ENCODE measurements at places on chromosomes 7 and 10. TPM values are rescaled to one million over a fixed set of nuclear protein-coding genes. Genes with fewer than 3 reads are reported as not detected.

TAS2R41 gene
- not detected for total RNA-seq

CRYGN gene
- 1.2 TPM for total RNA-seq

BICC1 gene
- not detected for total RNA-seq

DNA sequence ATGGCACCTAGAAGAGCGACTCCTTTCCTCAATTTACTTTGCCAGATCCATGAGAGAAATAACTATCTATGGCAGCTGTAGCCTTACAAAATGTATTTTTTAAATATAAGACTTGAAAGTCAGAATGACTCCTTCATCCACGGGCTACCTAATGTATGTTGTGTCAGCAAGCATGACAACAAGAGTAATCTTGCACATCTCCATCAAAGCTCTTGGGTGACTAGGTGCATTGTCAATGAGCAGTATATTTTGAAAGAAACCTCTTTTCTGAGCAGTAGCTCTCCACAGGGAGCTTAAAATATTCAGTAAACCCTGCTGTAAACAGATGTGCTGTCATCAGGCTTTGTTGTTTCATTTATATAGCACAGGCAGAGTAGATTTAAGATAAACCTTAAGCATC, 757.2 kb upstream of the PHF14 start:
- H3K4me1 ChIP-seq = no peaks in the 10 kb centered on the region
- H3K27ac ChIP-seq = no peak overlapping the region

GRCh38 chr7:18796216-18796615, 300.7 kb downstream of the HDAC9 start:
- no peaks in the 10 kb centered on the region for H3K4me1 ChIP-seq
- no peak overlapping the region for H3K27ac ChIP-seq
- no peaks in the 10 kb centered on the region for H3K36me3 ChIP-seq
- no peak for DNase-seq

DNA sequence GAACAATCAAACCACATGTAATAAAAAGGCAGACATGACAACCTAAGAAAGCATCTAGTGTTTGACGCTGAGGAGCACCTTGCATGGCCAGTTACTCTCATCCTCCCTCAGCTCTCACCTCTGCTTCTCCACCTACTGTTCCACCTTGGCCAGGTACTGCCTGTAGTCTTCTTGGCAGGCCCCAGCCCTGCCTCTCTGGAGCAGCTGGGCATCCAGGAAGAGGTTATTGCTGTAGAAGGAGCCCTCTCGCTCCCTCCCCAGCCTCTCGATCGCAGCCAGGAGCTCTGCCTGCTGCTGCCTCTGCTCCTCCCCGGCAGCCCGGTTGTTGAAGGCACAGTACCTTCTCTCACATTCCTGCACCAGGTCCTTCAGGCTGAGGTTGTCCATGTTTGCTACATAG, 9.7 kb downstream of the GIMAP5 start:
- no peak overlapping the region for H3K4me3 ChIP-seq
- H3K4me1 ChIP-seq = no peaks in the 10 kb centered on the region
- peaks cover 72% of the 10 kb centered on the region for H3K27me3 ChIP-seq
- no peak for DNase-seq
- no peak overlapping the region for H3K27ac ChIP-seq

DNA sequence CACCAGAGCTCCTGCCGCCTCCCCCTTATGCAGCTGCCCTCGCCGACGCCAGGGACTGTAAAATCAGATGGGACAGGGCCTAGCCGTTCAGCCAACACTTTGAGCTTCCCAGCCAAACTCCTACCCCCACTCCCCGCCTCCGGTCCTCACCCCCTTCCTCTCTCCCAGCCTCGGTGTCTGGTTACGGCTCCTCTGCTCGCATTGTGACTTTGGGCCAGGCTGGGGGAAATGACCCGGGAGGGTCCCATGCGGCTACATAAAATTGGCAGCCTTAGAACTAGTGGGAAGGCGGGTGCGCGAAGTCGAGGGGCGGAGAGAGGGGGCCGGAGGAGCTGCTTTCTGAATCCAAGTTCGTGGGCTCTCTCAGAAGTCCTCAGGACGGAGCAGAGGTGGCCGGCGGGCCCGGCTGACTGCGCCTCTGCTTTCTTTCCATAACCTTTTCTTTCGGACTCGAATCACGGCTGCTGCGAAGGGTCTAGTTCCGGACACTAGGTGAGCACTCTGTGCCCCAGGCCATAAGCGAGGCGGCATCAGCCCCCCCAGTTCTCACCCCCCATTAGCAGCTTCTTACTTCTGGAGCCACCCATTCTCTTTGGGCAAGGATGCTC, at the start of gene KAZALD1:
KAZALD1 (plus strand) TSS at position 366 of the 608 bp plus-strand sequence. CDS start 604 bp downstream, outside the sequence.
- no peaks in the 10 kb centered on the region for H3K27me3 ChIP-seq
- H3K27ac ChIP-seq = peak within 1 kb of the TSS; percentile 86
- H3K4me3 ChIP-seq = peak within 1 kb of the TSS; percentile 62

DNA sequence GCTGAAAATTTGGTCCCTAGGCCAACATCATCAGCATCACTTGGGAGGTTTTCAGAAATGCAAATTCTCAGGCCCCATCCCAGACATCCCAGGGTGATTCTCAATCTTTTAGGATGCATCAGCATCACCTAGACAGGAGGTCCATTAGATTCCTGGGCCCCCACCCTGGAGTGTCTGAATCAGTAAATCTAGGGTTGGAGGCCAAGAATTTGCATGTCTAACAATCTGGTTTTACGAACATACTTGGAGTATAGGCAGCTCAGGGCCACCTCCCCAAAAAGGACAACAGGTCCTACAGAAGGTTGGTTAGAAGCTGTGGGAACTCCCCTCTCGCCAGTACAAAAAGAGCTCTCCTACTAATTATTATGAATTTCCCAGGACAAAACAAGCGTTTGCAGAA, 15.5 kb downstream of the ZC3HAV1 start:
- H3K27me3 ChIP-seq = no peaks in the 10 kb centered on the region
- H3K4me3 ChIP-seq = no peak overlapping the region
- peaks cover 6% of the 10 kb centered on the region for H3K36me3 ChIP-seq
- DNase-seq = no peak
- no peaks in the 10 kb centered on the region for H3K4me1 ChIP-seq

DNA sequence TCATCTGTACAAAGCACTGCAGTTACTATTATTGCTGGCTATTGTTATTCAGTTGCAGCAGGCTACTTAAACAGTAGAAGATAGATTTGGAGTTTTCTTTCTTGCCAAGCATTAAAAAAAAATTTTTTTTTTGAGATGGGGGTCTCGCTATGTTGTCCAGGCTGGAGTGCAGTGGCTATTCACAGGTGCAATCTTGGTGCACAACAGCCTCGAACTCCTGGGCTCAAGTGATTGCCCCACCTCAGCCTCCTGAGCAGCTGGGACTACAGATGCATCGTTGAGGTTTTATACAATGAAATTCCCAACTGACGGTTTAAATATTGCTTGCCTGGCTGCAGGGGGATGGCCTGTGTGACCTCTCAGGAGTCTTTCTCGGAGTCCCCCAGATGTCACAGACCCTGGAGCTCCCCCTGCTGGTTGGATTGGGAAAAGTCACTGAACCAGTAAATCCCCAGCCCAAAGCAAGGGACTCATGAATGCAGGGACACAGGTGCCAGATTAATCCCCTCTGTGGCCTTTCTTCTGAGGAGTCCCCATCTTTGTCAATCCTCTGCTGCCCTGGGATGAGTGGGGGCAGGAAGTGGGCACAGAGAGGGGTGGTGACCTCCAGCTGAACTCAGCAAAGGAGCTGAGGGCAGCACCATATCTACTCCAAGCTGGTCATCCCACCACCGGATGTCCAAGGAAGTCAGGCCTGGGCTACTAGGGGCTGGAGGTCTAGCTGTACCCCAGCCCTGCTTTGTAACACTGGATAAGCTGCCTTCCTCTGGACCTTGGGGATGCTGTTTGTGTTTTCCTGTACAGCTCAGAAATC, 149.6 kb downstream of the C10orf105 start:
- no peak overlapping the region for H3K4me3 ChIP-seq
- no peak for DNase-seq
- no peak overlapping the region for H3K27ac ChIP-seq

DNA sequence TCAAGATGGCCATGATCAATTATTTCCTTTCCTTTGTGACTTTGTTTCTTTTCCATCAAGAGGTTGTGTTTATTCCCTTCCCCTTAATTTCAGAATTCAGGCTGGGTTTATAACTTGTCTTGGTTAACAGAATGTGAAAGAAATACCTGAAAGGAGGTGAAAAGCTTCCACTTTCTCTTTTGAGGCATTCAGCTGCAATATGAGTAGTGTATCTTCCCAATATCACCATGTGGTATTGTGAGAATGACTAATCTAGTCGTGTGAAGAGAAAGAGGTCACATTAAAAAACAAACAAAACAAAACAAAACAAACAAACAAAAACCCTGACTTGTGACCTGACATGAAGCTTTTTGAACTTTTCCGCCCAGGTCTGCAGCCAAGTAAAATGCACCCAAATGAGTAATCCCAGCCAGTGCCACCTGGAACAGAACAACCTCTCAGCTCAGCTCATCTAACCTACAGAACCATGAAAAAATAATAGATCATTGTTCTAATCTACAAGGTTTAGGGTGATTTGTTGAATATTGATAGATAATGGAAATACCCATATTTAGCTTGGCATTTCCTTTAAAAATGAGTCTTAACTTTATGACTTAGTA, 70.8 kb upstream of the TEX47 start:
- H3K4me1 ChIP-seq = no peaks in the 10 kb centered on the region
- no peak overlapping the region for H3K27ac ChIP-seq

DNA sequence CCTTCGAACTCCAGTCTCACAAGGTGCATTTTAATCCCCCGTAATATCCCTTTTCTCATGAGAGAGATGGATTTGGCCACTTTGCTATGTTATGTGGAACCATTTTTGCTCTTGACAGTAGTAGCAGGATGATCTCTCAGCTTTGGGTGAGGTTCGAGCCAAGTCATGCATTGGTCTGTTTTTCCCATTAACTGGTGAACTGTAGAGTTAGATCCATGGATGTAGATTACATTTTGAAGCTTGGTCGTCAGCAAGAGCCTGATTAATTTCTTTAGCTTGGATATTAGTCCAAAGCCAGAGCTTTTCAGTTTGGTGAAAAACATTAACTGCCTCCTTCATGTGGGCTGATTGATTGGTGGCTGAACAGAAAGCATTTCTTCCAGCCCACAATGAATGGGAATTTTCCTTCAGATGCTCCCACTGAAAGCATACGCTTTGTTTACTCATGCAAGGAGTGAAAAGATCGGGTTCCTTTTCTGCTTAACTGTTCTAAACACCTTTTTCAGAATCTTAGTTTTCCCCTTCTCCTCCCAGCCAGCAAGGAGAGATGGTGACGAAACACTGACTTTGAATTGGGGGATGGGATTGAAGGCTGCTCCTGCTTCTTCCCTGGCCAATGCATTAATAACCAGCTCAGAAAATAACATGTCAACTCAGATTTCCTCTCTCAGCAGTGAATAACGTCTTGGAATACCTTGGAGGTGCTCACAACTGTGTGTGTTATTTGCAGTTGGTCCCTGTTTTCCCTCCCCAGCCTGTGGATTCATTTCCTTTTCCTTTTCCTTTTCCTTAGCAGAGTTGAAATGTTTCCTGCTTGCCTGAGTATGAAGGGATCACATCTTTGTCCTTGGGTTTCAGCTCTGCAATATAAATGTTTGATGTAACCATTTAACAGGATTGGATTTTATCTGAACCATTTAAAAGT, 351.8 kb upstream of the FZD8 start:
- DNase-seq = no peak
- H3K4me3 ChIP-seq = no peak overlapping the region
- no peaks in the 10 kb centered on the region for H3K4me1 ChIP-seq
- H3K27me3 ChIP-seq = no peaks in the 10 kb centered on the region
- no peak overlapping the region for H3K27ac ChIP-seq
- H3K36me3 ChIP-seq = no peaks in the 10 kb centered on the region

GRCh38 chr7:107917763-107918651, 27.0 kb downstream of the DLD start:
- no peak overlapping the region for H3K4me3 ChIP-seq
- peak overlapping the region; percentile 8 for H3K27ac ChIP-seq
- H3K4me1 ChIP-seq = peaks cover 10% of the 10 kb centered on the region
- no peak for DNase-seq
- peaks cover 68% of the 10 kb centered on the region for H3K36me3 ChIP-seq

- no peak overlapping the region for H3K4me3 ChIP-seq
- H3K4me1 ChIP-seq = no peaks in the 10 kb centered on the region
- H3K36me3 ChIP-seq = no peaks in the 10 kb centered on the region
Observed at GRCh38 chr10:105145711-105146110, 504.6 kb downstream of the SORCS3 start.

GRCh38 chr10:116521424-116522290, 24.1 kb upstream of the PNLIP start:
- no peak overlapping the region for H3K27ac ChIP-seq
- peak; percentile 1 for DNase-seq
- no peaks in the 10 kb centered on the region for H3K36me3 ChIP-seq
- H3K4me1 ChIP-seq = no peaks in the 10 kb centered on the region
- peaks cover 7% of the 10 kb centered on the region for H3K27me3 ChIP-seq

DNA sequence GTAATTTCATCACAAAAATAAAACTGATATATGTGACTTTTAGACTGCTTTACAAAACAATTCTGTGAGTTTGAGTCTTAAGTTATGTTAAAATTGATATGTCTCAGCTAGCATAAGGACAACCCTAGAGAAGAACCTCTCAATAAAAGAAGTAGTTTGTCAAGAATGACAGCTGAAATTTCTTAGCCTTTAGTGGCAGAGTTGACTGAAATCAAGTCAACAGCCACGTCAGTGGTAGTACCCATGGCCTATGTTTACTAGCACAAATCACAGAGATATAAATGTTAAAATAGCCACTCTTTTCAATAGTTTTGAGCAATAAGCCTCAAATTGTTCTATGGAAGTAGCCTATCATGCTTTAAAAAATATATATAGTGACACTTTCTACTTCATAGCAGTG, 138.9 kb upstream of the FERD3L start:
- no peaks in the 10 kb centered on the region for H3K36me3 ChIP-seq
- H3K4me1 ChIP-seq = no peaks in the 10 kb centered on the region
- H3K4me3 ChIP-seq = no peak overlapping the region
- H3K27ac ChIP-seq = no peak overlapping the region

DNA sequence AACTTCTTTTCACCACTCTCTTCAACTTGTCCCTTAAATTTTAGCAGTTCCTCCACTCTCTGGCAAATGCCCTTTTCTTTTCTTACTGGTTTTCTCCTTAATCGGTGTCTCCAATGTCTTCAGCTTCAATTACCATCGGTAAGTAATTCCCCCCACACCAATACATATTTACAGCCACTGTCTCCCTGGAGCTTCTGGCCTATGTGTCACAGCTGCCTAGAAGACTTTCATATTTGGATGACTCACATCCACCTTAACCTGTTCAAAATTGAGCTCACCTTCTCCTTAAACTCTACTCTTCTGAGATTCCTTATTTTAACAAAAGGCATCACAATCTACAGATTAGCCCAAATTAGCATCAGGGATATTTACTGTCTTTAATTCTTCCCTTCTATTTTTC, 380.4 kb downstream of the POM121L12 start:
- H3K27ac ChIP-seq = no peak overlapping the region
- H3K27me3 ChIP-seq = no peaks in the 10 kb centered on the region
- no peaks in the 10 kb centered on the region for H3K36me3 ChIP-seq
- H3K4me1 ChIP-seq = no peaks in the 10 kb centered on the region
- DNase-seq = no peak

- no peak overlapping the region for H3K4me3 ChIP-seq
- no peak for DNase-seq
- H3K27ac ChIP-seq = no peak overlapping the region
- H3K36me3 ChIP-seq = no peaks in the 10 kb centered on the region
- no peaks in the 10 kb centered on the region for H3K4me1 ChIP-seq
Observed at GRCh38 chr10:6542999-6543430, 37.1 kb downstream of the PRKCQ start.

Data from PC-9 (cell line).